ENCODE measurements at places on chromosomes 16 and 17.
A peak's percentile ranks its signal among the peaks of the same experiment; 100 is the strongest.

GRCh38 chr16:3148256-3149192 is 13.7 kb downstream of the ZNF213 start:
- no peak for DNase-seq

GRCh38 chr16:12362482-12363458 is 386.2 kb downstream of the SNX29 start:
- DNase-seq, result peak; percentile 52

DNA sequence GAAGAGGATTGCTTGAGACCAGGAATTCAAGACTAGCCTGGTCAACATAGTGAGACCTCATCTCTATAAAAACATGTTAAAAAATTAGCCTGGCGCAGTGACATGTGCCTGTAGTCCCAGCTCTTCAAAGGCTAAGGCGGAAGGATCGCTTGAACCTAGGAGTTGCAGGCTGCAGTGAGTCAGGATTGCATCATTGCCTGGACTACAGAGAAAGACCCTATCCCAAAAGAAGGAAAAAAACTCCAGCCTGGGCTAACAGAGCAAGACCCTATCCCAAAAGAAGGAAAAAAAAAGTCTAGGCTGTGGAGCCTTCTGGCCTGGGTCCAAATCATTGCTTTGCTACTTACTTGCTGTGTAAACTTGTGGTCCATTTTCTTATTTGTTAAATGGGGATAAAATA is 4.9 kb downstream of the CCP110 start:
- DNase-seq, result no peak

DNA sequence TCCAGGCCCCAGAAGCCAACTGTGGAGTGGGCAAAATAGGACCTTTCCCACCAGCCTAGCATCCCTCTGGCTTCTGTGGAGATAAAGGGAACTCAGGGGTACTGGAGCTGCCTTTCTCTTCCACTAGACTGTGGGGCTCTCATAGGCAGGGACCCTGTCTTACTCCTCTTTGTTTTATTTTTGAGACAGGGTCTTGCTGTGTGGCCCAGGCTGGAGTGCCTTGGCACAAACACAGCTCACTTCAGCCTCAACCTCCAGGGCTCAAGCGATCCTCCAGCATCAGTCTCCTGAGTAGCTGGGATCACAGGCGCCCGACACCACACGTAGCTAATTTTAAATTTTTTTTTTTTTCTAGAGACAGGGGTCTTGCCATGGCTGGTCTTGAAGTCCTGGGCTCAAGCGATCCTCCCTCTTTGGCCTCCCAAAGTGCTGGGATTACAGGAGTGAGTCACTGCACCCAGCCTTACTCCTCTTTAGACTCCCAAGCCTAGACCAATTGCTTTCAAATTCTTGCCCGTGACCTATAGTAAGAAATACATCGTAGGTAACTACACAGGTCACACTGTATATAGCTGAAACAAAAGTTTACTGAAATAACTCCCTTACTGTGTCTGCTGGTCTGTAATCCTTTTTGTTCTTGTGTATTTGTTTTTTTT is 2.6 kb downstream of the RAI1 start:
- no peak for DNase-seq

GRCh38 chr16:89045181-89045815 is 48.4 kb upstream of the ACSF3 start:
- no peak for DNase-seq

- DNase-seq, result no peak
Observed at GRCh38 chr17:47246120-47246519, 7.5 kb upstream of the ITGB3 start.

- DNase-seq, result no peak
Observed at GRCh38 chr17:40472733-40473452, 28.5 kb downstream of the TNS4 start.

DNA sequence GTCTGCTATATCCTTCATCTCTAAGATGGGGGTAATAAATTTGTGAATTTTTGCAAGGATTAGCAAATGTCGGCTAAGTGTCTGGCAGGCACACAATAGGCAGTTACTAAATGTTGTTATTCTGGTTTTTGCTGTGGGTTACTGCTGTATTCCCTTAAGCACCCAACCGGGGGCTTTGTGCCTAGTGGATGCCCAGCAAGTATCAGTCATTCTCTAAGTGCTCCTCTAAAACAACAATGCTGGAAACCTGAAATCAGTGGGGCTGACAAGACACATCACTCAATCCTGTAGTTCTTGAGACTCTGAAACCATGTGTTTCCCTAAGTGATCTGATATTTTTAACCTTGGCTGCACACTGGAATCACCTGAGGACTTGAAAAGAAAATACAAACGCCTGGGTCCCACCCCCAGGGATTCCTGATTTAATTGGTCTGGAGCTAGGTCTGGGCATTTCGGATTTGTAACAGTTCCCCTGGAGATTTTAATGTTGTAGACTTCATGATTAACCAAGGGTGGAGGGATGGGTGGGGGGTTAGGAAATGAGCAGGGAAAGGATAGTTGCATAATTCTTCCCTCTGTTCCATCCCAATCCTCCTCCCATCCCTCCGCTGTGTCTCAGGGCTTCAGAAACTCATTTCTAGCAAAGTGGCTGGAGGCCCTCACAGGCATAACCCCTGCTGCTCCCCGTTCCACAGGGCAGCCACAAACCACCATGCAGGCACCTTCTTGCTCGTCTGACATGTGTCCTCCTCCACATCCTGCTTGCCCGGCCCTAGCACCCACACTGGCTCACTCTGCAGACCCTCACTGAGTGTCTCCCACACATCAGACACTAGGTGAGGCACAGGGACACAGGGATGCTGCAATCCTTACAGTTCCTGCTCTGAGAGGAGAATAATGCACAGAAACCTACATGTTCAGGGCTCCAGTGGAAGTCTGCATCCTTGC is 61.7 kb upstream of the LYRM9 start:
- DNase-seq, result no peak

All from hepatic stellate cell (primary cell).